ENCODE measurements at places on chromosomes 6 and 20.

DNA sequence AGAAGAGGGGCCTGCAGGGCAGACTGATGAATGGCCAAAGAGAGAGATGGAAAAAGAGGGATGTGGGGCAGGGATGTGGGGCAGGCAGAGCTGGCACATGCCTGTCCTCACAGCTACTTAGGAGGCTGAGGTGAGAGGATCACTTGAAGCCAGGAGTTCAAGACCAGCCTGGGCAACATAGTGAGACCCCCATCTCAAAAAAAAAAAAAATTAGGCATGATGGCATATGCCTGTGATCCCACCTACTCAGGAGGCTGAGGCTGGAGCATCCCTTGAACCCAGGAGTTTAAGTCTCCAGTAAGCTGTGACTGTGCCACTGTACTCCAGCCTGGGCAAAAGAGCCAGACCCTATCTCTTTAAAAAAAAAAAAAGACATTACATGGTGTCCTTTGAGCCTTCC, 34.8 kb downstream of the RNF8 start:
- DNase-seq = no peak

GRCh38 chr20:46670585-46671584, 18.4 kb downstream of the TP53RK start:
- no peak for DNase-seq

- DNase-seq = no peak
Measured at GRCh38 chr6:112032728-112033127, 21.2 kb upstream of the CCN6 start.

- no peak for DNase-seq
Measured at GRCh38 chr6:11615214-11615602, 77.7 kb downstream of the TMEM170B start.

DNA sequence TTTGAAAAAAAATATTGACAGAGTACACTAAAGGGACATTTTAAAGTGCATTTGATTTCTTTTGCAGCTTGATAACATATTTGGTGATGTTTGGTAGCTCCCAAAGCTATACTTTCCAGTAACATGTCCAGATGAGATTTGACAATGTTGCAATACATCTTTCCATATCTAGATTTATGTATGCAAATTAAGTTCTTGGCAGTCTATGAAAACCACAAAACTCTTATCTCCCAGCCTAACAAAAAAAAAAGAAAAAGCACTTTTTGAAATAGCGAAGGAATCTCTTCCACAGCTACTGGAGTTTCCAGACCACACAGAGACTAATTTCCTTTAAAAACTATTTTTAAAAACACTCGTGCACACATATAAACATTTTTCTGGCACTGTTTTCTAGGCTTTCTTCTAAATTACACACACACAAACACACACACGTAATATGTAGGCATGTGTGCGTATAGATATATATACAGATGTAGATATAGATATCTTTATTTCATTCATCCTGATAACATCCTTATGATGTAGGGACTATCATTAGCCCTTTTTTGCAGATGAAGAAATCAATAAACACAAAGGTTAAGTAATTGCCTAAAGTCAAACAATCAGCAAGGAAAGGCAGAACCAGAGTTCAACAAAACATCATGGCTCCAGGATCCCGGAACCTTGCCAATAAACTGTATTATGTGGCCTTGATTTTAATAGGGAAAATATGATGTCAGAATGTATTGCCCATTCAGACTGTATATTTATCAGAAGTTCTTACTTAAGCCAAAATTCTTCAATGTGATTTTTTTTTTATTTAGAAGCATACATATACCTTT, 93.3 kb downstream of the ADGRB3 start:
- no peak for DNase-seq

DNA sequence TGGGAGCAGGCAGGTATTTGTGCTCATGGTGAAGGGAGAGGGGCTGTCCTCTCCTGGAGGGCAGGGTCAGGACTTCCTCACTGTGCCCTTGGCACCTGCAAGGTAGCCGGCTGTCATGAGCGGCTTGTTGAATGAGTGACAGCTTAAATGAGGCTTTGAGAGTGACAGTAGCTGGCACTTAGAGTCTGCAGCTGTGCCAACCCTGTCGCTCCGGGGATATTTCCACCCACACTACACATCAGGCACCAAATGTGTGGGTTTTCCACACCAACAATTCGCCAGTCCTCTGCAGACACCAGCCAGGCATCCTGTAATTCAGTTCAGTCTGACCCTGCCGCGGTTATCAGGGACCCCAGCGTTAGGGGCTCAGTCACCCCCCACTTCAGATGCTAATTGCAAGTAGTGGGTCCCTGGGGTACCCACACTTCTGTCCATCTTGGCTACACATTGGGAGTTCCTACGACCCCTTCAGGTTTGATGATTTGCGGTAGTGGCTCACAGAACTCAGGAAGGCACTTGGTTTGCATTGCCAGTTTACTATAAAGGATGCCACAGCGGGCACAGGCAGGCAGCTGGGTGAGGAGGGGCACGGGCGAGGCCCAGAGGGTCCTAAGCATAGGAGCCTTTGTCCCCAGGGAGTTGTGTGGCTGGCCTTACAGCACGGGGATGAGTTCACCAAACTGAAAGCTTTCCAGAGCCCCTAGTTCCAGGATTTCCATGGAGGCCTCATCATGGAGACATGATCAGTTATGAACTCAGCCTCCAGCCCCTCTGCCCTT, 9.1 kb downstream of the MTG2 start:
- no peak for DNase-seq

- no peak for DNase-seq
Measured at GRCh38 chr6:168104636-168105035, 25.6 kb upstream of the FRMD1 start.

- no peak for DNase-seq
Measured at GRCh38 chr6:107574856-107575255, 84.9 kb downstream of the SOBP start.

DNA sequence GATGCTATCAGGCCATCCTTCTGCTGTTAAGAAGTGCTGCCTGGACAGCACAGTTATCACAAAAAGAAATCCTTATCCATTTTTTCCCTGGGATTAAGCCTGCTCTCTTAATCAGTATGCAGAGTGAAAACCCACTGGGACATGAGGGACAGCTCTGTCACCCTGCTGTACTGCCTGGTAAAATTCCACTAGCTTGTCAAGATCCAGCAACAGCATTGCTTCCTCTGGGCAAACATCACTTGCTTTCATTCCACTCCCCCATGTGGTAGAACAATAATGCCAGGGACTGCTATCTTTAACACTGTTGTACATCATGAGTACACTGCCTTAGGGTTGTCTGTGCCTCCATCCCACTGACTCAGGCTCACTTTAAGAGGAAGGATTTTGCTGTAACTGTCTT, 331.3 kb downstream of the KIF16B start:
- DNase-seq = no peak

DNA sequence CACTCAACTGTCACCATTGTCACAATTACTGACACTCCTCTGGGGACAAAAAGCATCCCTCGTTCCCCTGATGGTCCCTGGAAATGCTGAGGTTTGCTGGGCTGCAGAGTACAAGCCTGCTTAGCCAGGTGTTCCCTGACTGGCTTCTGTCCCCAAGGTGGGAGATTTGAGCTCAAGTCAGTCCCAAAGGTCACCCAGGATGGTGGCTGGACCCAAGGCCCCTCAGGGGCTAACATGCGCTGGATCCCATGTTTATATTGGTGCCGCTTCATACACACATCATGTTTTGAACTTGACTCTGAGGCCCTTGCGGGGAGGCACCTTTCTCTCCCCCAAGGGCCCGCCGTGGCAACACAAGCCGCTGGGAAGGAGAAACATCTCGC, 44.2 kb downstream of the PMEPA1 start:
- DNase-seq = no peak

DNA sequence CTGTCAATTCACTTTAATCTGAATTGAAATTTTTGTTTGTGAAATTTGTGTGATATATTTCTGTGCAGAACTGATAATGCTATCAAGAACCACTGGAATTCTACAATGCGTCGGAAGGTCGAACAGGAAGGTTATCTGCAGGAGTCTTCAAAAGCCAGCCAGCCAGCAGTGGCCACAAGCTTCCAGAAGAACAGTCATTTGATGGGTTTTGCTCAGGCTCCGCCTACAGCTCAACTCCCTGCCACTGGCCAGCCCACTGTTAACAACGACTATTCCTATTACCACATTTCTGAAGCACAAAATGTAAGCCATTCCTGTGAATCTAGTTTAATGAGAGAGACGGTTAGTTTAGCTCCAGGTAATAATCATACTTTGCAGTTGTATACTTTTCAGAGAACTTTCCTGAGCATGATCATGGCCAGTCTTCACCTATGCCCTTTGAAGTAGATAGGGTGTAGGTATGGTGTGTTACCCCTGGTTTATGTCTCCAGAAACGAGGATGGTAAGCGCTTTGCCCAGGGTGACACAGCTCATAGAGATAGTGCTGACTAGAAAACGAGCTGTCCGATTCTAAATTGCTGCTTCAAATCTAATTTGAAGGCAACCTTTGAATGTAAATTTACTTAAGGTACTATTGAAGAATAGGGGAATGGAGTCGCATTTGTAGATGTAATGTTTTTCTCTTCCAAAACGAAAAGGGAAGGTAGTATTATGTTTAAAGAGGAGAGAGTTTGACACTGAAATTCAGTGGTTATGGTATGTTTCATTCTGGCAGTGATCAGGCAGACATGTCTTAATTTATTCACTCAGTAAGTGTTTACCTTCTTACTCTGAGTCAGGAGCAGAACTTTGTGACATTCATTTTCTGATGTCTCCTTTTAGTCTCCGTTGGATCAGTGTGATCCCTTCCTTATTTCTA, 11.4 kb downstream of the MYB start:
- DNase-seq = no peak

GRCh38 chr6:12608016-12608860, 108.3 kb upstream of the PHACTR1 start:
- DNase-seq = no peak

DNA sequence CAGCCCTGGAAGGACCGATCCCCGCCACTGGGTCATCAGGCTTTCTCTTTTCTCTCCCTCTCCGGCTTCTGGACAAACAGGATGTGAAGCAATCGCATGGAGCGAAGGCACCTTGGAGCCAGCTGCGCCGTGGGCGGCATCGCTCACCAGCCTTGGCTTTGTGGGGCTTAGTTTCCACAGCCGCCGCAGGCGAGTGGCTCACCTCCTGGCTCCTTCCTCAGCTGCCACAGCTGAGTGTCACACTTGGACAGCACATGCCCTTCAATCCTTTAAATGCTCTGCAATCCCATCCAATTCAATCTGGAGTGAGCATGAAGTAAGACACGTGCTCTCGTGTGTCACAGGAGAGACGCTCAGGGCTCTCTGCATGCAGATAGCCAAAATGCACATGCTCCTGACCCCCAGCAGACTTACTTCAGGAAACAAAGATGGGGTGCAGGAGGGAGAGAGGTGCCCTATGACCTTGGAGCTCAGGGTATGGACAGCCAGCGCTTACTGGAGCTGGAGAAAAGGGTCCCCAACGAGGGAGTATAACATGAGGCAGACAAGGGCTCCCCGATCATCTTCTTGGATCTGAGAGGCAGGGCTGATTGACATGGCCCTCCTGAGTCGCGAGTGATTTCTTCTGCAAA, 70.9 kb downstream of the BMP7 start:
- peak; percentile 40 for DNase-seq

DNA sequence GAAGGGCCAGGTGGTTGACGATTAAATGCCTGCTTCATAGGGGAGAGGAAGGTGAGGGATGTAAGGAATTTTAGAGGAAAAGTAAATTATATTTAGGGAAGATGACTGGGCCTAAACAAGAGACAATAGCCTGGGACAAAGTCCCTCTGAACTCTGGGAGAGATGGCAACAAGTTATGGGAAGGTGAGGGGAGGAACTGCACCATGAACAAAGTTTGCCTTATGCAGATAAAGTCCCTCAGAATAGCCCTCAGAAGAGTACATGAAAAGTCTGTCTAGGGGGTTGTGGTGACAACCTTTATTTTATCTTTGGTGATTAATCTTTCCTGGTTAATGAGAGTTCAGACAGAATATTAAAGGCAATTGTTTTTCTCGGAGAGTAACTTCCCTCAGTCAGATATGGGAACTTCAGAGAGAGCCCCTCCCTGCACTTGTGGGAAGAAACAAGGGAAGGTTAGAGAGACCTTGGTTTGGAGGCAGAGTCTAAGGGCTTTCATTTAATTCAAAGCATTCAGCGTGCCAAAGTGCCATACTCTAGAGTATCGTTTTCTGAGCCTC, 27.1 kb upstream of the FAM217A start:
- no peak for DNase-seq

GRCh38 chr20:44692932-44693480, 22.2 kb upstream of the CCN5 start:
- DNase-seq = peak; percentile 85
